Karpas-422 (cell line): ENCODE measurements at places on chromosomes 5 and 9. TPM values are rescaled to one million over a fixed set of nuclear protein-coding genes. Genes with fewer than 3 reads are reported as not detected.
A peak's percentile ranks its signal among the peaks of the same experiment; 100 is the strongest.

DNA sequence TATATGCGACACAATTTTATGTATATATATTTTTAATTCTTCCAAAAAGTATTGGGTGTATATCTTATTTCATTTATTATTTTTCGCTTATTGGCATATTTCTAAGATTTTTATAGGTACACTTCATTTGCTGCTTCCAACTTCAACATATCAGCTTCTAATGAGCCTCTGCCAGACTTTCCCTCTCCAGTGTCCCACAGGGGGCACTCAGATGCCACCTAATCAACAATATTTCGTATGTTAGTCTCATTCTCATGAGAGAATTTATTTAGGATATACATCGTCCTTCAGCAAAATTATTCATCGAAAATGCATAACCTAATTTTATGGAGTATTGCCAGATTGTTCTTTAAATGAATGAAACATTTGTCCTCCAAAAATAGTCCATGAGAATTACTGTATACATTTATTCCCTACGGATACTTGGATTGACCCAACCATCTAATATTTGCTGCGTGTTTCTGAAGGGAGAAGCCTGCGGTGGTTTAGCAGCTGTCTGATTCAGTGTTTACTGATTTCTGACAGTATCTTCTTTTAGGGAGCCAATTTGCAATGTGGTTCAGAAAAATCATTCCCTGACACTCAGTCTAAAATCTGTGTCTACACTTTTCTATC lies 100.6 kb upstream of the SELENOP start:
- H3K4me3 ChIP-seq: no peak overlapping the region
- peak; percentile 72 for DNase-seq
- H3K4me1 ChIP-seq: peaks cover 19% of the 10 kb centered on the region
- H3K36me3 ChIP-seq: no peaks in the 10 kb centered on the region
- no peaks in the 10 kb centered on the region for H3K27me3 ChIP-seq

The CLTA gene
- 147 and 172 TPM in 2 replicates for total RNA-seq

DNA sequence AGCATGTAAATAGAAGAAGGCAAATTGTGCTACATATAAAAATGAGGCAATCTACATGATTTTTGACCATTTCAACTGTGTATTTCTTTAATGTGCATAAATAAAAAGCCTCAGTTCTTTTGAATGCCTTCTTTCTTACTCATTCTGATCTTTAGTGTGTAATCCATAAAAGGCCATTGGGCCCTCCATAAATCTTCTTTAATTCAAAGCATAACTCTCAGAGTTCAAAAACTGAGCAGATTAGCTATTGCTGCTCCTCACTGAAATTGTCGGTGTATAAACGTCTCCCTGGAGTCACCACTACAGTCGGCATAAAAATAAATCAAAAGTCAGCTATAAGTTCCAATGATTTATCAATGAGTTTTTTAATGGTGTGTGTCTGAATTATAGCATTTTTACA lies 45.3 kb upstream of the ADAMTSL1 start:
- no peaks in the 10 kb centered on the region for H3K36me3 ChIP-seq
- H3K4me3 ChIP-seq: no peak overlapping the region
- DNase-seq: no peak
- H3K27me3 ChIP-seq: no peaks in the 10 kb centered on the region
- no peaks in the 10 kb centered on the region for H3K4me1 ChIP-seq

The C1QTNF3 gene
- total RNA-seq: 12.9 and 20.5 TPM in 2 replicates

The HTR1A gene
- not detected in 2 replicates for total RNA-seq

GRCh38 chr5:137887831-137888230 lies 1.4 kb upstream of the PKD2L2 start:
- H3K4me1 ChIP-seq: peaks cover 22% of the 10 kb centered on the region
- H3K27me3 ChIP-seq: no peaks in the 10 kb centered on the region
- no peak for DNase-seq
- no peak overlapping the region for H3K27ac ChIP-seq

The TXNDC8 gene
- not detected in 2 replicates for total RNA-seq
